BJ (cell line): ENCODE measurements at places on chromosomes 1 and 21. TPM values are rescaled to one million over a fixed set of nuclear protein-coding genes. Genes with fewer than 3 reads are reported as not detected.

GRCh38 chr1:18470671-18471355 lies 9.9 kb upstream of the KLHDC7A start:
- DNase-seq, result no peak

DNA sequence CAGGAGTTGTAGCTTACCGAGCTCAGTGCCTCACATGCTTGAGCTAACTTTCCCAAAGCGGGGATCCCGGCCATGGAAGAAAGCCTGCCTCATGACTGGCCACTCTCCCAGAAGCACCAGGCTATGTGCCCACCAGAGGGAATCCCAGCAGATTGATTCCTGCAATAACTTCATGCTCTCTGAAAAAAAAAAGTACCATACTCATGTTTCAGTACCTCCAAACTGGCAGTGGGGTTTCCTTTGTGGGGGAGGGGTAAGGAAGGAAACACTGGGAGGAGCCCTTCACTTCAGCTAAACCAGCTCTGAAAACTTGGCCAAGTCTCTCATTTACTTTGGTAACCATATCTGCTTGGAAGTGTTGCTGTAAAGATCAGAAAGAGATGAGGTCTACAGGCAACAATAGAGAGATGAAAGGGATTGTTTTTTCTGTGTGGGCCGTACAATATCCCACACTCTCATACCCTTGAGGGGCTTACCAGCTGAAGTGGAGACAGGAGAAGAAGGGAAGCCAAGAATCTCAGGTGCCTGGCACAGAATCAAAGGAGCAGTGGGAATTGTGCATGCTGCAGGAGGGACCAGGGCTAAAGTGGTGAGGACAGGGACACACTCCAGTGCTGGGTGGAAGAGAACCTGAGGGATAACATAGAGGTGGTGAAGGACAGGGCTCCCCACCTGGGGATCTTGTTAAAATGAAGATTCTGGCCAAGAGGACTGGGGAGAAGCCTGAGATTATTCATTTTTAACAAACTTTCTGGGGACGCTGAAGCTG lies 42.4 kb upstream of the TACSTD2 start:
- DNase-seq, result no peak

The OLFM3 gene
- not detected in 2 replicates for polyA plus RNA-seq

The PLCH2 gene
- 0.06 TPM in 2 replicates for polyA plus RNA-seq

The TMEM240 gene
- polyA plus RNA-seq, result 5.5 and 8.7 TPM in 2 replicates

GRCh38 chr1:3393024-3393986 lies 61.2 kb upstream of the ARHGEF16 start:
- no peak for DNase-seq

- DNase-seq, result no peak
These were observed 229.8 kb upstream of the ADAMTS5 start for GRCh38 chr21:27196651-27197050.

DNA sequence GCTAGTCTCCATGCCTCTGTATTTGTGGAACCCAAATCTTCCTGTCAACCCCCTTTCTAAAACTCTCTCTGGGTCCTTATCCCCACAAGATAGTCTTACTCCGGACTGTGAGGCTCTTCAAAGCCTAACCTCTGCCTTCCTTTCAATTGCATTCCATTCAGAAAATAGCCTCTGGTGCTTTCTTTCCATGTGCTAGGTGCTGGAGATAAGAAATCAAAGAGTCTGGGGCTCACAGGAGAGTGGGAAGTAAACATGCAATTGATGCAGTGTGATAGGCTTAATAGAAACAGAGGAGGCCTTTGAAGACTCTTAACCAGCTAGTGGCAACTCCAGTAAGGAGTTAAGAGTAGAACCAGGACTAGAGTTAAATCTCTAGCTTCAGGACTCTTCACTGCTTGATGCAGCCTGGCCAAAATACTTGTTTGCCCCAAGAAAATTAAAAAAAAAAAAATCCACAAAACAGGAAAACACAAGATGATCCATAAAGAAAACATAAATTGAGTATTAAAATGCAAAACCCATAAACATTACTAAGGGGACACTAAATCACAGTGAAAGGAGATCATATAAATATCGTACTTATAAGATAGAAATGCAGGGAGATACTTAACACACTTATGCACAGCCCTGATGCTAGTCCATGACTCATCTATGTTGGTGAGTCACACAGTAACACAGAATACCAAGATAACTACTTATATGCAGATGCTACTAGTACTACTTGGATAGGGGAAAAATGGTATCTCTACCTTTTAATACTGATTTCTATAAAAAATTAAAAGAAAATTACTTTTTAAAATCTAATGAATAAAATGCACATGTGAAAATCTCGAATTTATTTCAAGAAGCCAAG lies 341.5 kb downstream of the KCNH1 start:
- DNase-seq, result peak; percentile 74

The FAM151A gene
- not detected in 2 replicates for polyA plus RNA-seq

DNA sequence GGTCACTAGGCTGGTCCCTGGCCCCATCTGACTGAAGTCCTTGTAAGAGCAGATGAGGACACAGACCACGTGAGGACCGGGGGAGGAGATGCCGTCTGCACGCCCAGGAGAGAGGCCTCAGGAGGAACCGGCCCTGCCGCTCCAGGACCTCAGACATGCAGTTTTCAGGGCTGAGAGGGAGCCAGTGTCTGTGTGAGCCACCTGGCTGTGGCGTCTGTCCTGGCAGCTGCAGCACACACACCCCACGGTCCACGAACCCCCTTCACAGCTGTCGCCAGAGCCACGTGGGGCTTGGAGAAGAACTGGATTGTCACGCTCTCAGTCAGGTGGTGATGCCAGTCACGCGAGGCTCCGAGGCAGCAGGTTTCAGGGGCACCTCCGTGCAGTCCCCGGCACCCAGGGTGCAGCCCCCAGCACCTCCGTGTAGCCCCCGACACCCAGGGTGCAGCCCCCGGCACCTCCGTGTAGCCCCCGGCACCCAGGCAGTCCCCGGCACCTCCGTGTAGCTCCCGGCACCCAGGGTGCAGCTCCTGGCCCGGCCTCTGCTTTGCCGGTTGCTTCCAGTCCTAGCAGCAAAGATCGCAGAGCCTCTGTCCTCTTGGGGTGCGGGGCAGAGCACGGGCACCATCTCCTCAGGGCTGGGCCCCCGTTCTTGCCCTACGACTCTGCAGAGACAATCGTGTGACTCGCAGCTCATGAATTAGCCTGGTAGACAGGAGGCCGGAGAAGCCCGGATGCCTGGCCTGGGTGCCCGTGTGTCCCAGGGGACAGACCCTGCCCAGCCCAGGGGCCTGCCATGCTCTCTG lies 19.0 kb upstream of the SUMO3 start:
- no peak for DNase-seq

The FCER1G gene
- 0.38 and 0.47 TPM in 2 replicates for polyA plus RNA-seq

DNA sequence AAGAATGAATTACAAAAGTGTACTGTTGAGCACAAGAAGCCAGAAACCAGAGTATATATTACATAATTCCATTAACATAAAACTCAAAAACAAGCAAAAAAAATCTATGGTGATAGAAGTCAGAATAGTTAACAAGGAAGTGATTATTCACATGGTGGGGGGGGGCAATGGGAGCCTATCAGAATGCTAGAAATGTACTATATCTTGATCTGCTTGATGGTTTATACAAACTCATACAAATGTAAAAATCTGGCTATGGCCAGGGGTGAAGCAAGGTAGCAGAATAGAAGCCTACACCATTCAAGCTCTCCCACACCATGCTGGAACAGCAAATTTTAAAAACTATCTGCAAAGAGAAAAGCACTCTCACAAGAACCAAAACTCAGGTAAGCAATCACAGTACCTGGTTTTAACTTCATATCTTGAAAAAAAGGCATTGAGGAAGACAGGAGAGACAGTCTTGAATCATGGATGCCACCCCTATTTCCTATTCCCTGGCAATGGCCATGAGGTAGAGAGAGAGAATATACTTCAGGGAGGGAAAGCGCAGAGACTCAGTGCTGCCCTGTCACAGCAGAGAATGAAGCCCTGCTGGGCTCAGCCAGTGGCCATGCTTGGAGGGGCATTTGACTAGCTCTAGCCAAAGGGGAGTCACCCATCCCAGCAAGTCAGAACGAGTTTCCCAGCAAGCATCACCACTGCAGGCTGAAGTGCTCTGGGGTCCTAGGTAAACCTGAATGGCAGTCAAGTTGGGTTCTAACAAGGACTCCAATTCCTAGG lies 73.8 kb downstream of the CDC42BPA start:
- no peak for DNase-seq

DNA sequence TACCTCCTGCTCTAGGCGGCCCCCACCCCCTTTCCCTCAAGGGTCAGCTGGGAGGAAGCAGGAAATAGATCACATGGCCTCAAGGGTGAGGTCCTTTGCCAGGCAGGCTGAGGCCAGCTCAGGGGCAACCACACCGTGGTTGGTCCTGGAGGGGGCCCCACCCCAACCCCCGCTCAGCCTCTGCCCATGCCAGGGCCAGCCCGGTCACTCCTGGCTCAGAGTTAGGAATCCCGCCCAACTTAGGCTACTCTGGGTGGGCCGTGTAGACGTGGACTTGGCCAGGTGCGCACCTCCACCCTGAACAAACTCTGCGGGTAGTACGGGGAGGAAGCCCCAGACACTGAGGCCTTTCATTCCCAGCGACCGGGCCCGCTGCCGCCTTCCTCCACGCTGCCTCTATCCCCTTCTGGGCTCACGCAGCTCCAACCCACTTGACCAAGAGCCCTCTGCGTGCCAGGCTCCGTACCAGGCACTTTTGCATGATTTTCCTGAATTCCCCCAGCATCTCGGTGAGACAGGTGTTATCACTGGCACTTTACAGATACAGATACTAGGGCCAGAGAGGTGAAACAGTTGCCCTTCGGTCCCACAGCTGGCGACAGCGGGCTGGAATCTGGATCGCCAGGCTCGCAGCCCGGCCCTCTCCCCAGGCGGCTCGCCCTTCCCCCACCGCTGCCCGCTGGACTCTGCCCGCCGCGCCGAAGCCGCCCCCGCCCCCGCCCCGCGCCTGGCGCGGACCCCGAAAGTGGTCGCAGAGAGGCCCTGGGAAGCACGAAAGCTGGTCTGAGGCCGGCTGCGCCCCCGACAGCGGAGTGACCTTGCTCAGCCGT lies 769 bp downstream of the GALE start:
- DNase-seq, result no peak

The ALPL gene
- polyA plus RNA-seq, result 0.28 and 0.45 TPM in 2 replicates

The SERPINC1 gene
- polyA plus RNA-seq, result 0.05 and 0.16 TPM in 2 replicates

GRCh38 chr1:51794868-51795267 lies 83.7 kb downstream of the NRDC start:
- DNase-seq, result no peak

DNA sequence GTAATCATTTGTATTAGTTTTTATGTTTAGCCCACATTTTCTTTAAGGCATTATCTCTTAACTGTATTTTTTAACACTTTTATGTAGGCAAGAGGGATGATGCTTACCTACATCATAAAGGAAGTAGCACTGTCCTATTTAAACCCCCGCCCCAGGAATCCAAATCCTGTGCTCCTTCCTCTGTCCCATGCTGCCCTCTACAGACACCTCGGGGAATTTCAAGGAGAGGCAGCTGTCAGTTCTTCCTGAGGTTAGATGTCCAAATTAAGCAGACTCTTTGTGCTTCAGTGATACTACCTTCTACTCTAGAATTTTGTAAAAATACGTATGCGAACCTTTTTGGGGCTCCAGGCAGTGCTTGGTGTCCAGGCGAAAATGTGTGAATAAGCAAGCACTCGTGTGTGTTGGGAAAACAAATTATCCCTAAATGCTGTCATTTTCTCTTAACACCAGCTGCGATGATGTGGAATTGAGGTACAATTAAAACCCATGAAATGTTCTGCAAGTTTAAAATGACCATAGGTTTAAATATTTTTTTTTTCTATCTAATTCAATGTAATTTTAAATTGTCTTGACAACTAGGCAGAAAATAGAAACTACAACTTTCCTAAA lies 19.2 kb downstream of the CRCT1 start:
- DNase-seq, result no peak

- DNase-seq, result no peak
These were observed 42.3 kb upstream of the NHLH2 start for GRCh38 chr1:115882913-115883902.

The CLDN19 gene
- polyA plus RNA-seq, result not detected in 2 replicates

- peak; percentile 32 for DNase-seq
These were observed at the start of gene IFI44 for GRCh38 chr1:78649628-78650027. Gene IFI44 (plus strand): TSS chr1:78649831. CDS start chr1:78650196, 365 bp downstream.

DNA sequence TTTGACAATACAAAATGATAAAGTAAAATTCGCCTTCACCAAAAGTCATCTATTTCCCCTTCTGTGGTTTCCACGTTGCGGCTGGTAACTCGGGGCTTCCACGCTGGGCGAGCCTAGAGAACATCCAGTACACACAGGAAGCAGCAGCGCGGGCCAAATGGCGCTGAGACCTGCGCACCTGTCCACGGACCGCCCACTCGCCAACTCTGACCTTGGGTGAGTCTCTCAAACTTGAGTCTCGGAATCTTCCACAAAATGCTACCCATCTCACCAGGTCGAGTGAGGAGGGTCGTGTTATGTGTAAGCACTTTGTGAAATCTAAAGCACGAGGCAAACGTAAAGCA lies 820 bp upstream of the TTF2 start:
- DNase-seq, result no peak

The NCF2 gene
- 1.7 and 2.0 TPM in 2 replicates for polyA plus RNA-seq

GRCh38 chr1:64923294-64923718 lies 43.0 kb downstream of the JAK1 start:
- DNase-seq, result no peak

- no peak for DNase-seq
These were observed 7.6 kb downstream of the PABPC4 start for GRCh38 chr1:39569034-39569433.

GRCh38 chr1:200139661-200140250 lies 112.2 kb downstream of the NR5A2 start:
- peak; percentile 8 for DNase-seq

DNA sequence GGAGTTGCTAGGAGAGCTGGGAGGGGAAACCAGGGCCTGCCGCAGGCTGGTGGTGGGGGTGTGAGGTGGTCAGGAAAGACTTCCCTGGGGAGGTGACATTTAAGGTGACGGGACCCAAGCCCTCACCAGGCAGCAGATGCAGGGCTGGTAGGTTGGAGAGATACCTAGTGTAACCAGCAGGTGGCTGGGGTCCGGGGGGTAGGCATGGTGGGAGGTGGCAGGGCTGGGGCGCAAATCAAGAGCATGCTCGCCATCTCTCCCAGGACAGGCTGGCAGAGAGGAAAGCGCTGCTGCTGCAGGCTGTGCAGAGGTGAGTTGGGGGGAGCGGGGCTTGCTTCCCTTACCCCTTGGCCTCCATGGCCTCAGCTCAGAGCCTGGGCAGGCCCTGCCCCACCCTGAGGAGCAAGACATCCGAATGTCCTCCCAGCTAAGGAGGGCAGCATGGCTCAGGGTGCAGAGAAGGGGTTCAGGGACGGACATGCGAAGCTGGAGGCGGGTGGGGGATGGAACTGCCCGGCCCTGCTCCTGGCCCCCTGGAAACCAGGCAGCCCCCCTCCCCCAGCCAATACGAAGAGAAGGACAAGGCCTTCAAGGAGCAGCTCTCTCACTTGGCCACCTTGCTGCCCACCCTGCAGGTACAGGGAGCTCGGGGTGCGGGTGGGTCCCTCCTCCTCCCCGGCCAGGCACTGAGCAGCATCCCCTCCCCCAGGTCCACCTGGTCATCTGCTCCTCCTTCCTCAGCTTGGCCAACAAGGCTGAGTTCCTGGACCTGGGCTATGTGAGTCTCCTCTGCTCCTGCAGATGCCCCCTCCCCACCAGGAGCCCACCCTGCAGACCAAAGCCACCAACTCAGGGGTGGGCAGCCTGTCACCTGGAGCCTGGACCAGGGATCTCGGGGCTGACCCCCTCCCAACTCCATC lies 4.0 kb downstream of the RNF207 start:
- DNase-seq, result no peak
